ENCODE measurements at places on chromosomes 2 and 18.
A peak's percentile ranks its signal among the peaks of the same experiment; 100 is the strongest.

GRCh38 chr2:37650548-37651093, 20.8 kb downstream of the CDC42EP3 start:
- no peak for DNase-seq

DNA sequence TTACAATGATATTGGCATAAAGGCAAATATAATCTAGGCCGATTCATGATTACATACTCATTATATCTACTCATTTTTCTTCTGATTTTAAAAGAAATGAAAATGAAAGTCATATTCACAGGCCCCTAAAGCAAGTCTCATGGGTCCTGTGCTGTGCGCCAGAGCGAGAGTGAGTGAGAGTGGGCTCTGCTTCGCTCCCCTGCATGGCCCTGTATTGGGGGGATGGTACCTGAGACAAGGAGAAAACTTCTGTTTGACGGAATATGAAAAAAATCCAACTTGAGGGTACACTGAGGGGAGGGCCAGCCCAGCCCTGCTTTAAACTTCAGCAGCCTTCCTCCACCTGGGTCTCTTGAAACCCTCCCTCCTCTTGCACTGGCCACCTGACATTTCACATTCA, 81.4 kb upstream of the RGPD5 start:
- no peak for DNase-seq

DNA sequence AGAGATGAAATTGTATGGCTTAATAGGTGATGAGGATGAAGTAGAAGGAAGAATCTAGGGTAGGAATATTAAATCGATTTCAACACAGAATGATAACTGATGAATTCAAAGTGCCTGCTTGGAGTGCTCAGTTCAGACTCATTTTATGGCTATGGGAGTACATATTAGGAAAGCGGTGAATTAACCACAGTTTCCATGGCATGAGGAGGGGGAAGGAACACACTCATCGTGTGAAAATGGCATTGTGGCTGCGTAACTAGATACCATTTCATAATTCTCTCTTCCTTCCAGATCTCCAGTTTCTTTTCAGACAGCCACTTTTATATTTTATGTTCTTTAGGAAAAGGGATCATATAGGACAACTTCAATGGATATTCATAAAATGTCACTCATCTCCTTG, 232.3 kb upstream of the KCNJ3 start:
- no peak for DNase-seq

GRCh38 chr2:128491692-128492244, 173.1 kb upstream of the HS6ST1 start:
- no peak for DNase-seq

DNA sequence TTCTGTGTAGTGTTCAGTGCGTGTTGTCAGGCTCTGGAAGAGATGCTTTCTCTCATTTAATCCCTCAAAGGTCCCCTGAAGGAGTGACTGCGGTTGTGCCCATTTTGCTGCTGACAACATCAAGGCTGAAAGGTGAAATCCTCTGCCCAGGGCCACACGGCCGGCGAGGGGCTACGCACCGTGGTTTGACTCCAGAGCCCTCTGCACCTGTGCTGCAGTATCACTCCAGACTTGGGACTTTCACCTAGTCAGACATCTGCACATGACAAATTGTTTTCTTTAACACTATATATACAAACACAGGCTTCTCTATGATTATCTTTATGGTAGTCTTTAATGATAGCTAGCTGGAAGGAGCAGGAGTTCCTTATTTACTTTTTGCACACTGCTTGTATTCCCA, 90.2 kb downstream of the ARMC9 start:
- no peak for DNase-seq

GRCh38 chr2:109685453-109685852, 71.3 kb downstream of the SOWAHC start:
- no peak for DNase-seq

GRCh38 chr2:187404431-187405110, 43.5 kb downstream of the CALCRL start:
- no peak for DNase-seq

GRCh38 chr2:120945091-120945490, 209.4 kb downstream of the GLI2 start:
- no peak for DNase-seq

GRCh38 chr2:103656558-103656957, 894.7 kb downstream of the TMEM182 start:
- no peak for DNase-seq

- no peak for DNase-seq
These were observed 36.4 kb downstream of the CACNB4 start for GRCh38 chr2:152062125-152063091.

DNA sequence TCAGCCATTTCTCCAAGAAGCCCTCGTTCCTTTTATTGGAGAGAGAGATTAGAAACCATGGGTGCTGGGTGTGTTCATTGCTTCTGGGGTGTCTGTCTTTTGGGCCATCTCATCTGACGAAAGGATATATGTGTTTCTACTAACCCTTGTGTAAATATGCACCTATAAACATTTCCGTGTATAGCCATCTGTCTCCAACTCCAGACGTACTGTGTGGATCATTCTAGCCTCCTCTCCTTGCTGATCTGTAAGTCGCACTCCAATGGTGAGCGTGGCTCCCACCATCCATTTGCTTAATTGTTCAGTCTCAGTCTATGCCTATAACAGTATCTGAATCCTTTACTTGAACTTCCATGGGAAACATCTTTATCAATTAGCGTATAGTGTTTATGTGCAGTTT, 1.8 kb downstream of the RBFA start:
- no peak for DNase-seq

- peak; percentile 57 for DNase-seq
These were observed 17.2 kb upstream of the RPL31 start for GRCh38 chr2:100984892-100985307.

DNA sequence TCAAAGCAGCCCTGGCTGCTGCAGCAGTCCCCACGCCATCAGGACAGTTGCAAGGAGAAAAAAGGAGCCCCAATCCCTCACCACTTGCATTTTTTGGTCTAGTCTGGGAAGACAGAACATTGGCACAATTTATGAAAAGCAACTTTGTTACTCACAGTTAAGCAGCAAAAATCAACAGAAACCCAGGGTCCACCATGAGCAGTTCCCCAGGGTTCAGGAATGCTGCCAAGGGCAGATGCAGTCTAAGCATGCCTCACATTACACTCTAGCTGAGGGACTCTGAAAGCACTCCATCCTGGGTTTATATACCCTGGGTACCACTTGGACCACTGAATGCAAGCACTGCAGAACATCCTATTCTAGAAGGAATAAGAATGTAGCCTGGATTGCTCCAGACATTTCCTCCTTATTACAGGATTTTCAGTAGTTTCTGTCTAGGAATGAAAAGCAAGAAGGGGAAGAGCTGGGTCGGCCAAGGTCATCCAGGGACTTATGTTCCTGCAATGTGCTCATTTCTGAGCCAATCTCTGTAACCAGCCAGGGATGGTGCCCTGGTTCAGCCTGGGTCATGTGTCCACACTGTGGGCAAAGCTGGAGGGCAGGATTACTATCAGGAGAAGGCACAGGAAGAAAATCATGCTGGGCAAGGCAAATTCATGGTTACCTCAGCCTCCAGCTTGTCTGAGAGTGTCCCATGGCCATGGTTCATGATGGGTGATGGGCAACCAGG, 19.5 kb upstream of the TMEM163 start:
- no peak for DNase-seq

Measured in NCI-H1105 treated with DMSO at 0.1 percent for 48 hours (cell line).